GF-D8 (cell line): ENCODE measurements at places on chromosomes 3 and 15.

DNA sequence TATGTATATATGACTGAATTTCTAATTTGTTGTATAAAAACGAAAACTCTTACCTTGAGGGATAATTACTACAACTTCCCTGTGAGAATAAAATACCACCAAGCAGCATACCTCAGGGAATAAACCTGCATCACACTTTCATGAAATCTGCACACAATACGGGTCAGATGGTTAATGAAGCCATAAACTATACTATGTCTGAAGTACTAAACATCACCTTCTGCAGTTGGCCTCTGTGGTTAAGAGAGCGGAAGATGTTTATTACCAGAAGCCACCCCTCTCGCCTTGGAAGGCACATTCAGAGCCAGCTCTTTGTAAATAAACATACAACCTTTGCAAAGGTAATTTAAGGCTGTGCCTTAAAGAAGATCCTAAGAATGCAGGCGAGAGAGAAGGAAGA is 462.1 kb upstream of the NR2F2 start:
- DNase-seq: no peak

- no peak for DNase-seq
Measured at GRCh38 chr3:182969277-182969676, 11.1 kb downstream of the DCUN1D1 start.

DNA sequence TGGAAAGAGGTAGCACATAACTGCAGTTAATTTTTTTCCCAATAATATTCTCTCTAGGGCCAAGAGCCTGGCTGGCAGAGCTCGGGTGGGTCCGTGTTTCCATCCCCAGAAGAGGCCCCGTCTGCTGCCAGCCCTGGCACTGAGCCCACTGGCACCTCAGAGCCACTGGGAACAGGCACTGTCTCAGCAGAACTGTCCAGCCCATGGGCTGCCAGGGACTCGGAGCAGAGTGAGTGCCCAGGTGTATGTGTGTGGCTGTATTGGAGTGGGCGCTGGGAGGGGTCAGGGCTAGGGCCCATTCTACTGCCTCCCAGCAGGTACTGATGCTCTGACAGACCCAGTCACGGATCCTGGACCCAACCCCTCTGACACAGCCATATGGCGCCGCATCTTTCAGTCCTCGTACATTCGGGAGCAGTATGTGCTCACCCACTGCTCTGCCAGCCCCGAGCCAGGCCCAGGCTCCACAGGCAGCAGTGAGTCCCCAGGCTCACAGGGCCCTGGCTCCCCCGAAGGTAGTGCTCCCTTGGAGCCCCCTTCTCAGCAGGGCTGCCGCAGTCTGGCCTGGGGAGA is 8.9 kb downstream of the VWA5B2 start:
- DNase-seq: no peak

GRCh38 chr15:29556380-29556779 is 265.9 kb downstream of the TJP1 start:
- no peak for DNase-seq

DNA sequence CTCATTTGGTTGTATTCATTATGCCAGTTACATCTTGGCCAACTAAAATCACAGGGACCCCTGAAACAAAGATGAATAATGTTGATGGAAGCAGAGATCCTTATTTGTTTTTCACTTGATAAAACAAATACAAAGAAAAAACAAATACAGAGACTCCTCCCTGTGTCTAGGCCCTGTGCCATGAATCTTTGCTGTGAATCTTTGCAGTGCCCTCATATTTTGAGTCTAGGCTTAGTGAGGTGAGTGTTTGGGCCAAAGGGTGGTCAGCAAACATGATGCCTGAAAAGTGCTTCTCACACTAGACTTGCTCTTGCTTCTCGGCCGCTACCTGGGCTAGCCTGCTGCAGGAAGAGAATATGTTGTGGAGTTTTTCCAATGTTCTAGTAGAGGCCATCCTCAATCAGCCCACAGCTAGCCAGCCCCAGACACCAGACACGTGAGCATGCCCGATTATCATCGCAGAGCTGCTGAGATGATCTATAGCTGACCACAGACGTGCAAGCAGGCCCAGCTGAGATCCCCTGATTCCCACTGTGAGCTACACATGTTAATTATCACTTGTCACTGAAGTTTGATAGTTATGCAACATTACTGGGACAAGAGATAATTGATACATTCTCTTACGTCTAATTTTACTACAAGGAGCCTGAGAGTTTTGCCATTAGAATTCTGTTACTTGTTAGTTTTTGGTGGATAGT is 191.4 kb downstream of the THRB start:
- DNase-seq: no peak

DNA sequence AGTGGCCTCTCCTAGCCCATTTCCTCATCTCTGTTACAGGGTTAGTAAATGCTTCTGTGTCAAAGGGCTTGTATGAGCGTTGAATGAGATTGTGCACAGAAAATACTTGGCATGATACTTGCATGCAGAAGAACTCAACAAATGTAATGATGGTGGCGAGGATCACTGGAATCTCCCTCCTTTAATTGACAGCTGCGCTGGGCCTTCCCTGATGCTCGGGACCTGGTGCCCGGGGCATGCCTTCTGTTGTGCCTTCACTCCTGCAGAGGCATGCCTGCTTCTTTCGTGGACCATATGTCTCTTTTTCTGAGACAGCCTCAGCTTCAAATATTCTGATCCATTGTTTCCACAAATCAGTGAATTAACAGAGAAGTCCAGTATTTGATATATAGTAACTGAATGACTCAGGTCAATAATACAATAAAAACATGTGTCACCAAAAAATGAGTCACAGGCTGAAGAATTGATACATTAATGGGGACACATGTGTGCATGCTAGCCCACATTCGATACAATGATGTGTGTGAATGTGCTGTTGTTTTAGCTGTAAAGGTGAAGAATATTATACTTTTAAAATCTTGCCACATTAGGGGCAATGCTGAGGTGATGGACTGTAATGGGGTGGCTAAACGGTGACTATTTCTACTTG is 243.3 kb upstream of the TBL1XR1 start:
- DNase-seq: no peak

DNA sequence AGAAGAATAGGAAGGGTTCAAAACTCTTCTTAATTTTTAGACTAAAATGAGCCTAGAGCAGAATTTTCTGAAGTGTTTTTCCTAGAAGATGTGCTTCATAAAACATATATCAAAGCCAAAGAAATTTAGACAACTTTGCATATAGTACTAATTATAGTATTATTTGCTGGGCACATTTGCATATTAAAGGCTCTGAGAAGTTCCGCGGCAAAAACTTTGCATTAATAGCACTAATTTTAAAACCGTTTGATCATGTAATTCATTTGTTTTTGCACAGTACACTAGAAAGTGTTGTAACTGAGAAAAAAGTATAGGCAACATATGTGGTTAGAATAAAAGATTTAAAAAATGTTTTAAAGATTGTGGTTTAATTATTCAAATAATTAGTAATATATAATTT is 412.0 kb upstream of the NR2F2 start:
- no peak for DNase-seq

- DNase-seq: no peak
Measured at GRCh38 chr3:15646851-15647511, 45.4 kb downstream of the BTD start.

- no peak for DNase-seq
Measured at GRCh38 chr15:31024979-31025378, 33.6 kb upstream of the MTMR10 start.

- DNase-seq: no peak
Measured at GRCh38 chr3:157906627-157907026, 199.6 kb downstream of the SHOX2 start.

DNA sequence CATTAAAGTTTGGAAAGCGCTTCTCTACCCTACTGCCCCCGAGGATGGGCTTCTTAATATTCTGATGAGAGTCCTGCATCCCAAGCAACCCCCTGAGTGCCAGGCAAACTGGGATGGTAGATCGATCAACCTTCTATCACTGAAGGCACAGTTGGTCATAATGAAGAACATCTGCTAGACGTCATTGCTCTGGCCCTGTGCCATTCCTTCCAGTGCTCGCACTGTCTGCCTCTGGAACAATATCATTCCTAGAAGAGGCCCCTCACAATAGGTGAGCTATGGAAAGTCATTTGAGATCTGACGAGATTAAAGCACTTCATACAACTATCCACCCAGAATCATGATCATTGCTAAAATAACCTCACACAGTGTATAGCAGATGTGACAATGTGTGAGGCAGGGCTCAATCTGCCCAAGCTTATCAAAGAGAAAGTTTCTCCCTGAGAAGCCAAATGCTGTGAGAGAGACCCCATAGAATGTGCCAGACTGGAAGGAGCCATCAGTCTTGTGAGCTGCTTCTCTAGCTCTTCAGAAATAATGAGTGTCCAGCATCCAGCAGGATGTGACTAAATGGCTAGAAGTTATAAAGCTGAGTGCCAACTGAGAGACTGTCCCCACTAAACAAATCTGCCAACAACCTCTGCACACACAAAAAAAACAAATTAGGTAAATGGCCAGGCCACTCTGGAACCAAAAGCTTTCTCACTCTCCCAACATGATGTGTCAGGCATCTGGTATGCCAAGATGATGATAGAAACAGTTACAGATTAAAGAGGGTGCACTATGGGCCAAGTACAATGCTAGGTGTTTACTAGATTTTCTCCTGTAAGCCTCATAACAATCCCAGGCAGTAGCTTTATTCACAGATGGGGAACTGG is 165.5 kb downstream of the NECTIN3 start:
- no peak for DNase-seq

GRCh38 chr15:99923711-99924110 is 190.5 kb upstream of the LYSMD4 start:
- DNase-seq: no peak

DNA sequence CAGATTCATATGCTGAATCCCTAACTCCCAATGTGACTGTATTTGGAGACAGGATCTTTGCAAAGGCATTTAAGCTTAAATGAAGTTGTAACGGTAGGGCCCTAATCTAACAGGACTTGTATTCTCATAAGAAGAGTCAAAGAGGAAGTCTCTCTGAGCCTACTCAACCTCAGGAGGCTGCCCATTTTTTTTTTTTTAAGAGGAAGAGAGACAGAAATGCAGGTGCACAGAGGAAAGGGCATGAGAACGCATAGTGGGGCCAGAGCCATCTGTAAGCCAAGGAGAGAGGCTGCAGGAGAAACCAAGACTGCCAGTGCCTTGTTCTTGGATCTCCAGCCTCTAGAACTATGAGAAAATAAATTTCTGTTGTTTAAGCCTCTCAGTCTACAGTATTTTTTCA is 28.4 kb downstream of the ZNF860 start:
- no peak for DNase-seq

GRCh38 chr3:58090351-58090750 is 82.1 kb downstream of the FLNB start:
- no peak for DNase-seq
